ENCODE measurements at places on chromosomes 6 and 20.

DNA sequence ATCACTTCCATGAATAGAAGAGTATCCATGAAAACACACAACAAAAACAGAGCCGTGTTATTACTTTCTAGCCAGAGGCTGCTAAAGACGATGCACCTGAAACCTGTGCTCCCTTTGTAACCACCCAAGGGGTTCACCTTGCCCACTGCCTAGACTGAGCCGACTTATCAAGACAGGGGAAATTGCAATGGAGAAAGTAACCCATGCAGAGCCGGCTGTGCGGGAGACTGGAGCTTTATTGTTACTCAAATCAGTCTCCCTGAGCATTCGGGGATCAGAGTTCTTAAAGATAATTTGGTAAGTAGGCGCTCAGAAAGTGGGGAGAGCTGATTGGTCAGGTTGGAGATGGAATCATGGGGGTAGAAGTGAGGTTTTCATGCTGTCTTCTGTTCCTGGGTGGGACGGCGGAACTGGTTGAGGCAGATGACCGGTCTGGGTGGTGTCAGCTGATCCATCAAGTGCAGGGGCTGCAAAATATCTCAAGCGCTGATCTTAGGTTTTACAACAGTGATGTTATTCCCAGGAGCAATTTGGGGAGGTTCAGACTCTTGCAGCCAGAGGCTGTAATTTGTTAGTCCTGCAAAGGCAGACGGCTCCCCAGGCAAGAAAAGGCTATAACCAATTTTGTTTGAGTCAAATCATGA lies 366.6 kb downstream of the PREX1 start:
- no peak for DNase-seq

- DNase-seq: no peak
Observed at GRCh38 chr6:89500611-89501010, 67.7 kb downstream of the ANKRD6 start.

- DNase-seq: no peak
Observed at GRCh38 chr6:10151144-10151915, 263.5 kb downstream of the TFAP2A start.

DNA sequence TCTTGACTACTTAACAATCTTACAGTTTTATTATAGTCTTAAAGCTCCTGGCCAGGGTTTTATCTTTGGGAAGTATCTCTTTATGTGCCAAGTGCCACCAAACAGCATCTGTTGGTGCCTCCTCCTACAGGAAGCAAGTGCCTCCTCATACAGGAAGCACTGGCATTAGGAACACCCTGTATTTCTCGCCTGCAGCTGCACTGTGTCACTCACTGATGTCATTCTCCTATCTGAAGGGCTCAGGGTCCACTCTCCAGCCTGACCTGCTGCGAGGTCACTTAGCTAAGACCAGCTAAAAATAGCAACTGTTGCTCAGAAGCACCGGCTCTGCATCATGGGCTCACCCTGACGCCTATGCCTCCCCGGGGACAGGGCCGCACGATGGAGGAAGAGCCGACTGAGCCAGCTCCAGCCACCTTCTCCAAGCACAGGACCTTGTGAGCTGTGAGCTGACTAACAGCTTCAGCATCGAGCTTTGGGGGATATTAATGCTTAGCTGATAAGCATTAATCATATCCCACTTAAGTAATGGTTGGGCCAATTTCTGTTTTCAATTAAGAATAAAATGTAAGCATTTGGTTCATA lies 66.3 kb upstream of the CD93 start:
- DNase-seq: peak; percentile 93

GRCh38 chr6:39829331-39829730 lies 37.2 kb downstream of the DAAM2 start:
- DNase-seq: no peak

- no peak for DNase-seq
Observed at GRCh38 chr6:3230256-3230882, 2.9 kb upstream of the TUBB2B start.

- no peak for DNase-seq
Observed at GRCh38 chr6:154481521-154482013, 28.9 kb downstream of the CNKSR3 start.

DNA sequence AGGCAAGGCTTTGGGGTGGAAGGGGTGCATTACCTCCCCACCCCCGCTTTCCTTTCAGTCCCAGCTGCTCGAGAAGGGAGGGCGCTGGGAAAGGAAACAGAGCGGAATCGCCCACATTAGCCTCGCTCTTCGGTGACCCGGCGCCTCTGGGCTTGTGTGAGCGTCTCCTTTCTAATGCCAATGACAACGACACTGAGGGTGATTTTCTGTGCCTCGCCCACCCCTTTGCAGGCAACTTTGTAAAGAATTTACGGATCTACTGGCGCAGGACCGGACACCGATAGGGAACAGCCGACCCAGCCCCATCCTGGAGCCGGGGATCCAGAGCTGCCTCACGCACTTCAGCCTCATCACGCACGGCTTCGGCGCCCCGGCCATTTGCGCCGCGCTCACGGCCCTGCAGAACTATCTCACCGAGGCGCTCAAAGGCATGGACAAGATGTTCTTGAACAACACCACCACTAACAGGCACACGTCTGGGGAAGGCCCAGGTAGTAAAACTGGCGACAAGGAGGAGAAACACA lies 24.3 kb downstream of the TFAP2B start:
- no peak for DNase-seq

DNA sequence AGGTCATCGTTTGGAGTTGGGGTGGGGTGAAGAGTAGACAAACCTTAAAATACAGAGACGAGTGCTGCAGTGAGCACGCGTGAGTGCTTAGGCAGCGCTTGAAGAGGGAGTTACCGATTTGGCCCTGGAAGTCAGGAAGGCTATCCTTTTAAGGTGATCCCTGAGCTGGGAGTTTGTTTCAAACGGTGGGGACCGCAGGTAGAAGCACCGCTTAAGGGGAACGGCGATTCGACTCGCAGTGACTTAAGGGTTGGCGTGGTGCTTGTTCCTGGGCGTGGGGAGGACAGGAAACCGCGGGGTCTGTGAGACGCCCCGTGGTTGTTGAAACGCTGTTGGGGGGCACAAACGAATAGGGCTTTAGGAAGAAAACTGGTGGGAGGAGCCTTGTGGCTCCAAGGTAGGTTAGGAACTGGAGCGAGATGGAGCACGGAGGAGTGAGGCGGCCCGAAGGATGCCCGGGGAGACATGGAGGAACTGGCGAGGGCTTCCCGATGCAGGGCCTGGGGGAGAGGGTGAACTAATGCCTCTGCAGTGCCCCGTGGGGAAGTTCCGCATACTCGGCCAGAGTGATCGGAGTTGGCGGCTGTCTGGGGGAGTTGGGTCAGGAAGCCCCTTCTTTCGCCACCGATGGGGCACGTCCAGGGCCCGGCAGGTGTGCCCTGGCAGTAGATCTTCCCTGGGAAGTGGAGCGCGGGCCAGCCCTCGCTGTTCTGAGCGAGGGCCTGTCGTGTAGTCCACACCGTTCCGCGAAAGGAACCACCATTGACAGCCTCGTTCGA lies 1.3 kb upstream of the CDYL start:
- peak; percentile 32 for DNase-seq

GRCh38 chr6:54801669-54802068 lies 44.9 kb upstream of the FAM83B start:
- no peak for DNase-seq

DNA sequence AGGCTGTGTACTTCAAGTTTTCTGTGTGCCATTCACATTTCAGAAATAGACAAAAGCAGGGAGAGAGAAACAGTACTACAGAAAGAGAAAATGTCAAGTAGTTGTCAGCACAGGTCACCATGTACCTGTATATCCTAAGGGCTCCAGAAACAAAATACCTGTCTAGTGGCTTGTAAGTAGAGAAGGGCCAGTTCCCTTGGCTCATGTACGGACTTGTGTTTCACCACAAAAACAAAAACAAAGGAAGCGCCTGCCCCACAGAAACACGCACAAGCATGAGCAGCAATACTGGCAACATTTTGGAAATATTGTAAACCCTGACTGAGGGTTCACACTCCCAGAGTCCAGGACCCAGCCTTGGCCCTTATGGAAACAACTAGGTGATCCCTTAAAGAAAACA lies 44.3 kb downstream of the CNKSR3 start:
- DNase-seq: no peak

DNA sequence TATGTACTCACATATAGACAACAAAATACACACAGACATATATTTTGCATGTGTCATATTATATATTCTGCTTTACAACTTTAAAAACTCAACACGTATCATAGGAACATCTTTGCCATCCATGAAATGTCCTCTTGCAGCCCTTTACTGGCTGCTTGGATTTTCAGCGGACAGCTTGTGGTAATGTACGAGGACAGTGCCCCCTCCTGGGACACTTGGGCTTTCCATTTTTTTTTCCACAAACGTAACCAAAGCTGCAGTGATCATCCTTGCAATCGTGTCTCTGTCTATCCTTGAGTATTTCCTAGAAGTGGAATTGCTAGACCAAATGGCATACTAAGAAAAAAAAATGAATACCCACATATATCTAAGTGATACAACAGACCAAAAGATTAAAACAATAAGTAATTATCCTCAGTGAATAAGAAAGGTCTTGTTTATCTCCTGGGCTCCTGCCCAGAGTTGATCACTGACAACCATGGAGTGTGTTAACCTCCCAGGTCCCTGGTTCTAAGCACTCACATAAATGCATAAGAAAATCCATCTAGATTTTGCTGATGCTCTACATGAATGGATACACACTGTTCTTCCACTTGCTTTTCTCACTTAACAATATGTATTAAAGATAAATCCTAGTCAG lies 18.1 kb downstream of the BPI start:
- no peak for DNase-seq

- no peak for DNase-seq
Observed at GRCh38 chr6:45946352-45946751, 69.3 kb downstream of the CLIC5 start.

- DNase-seq: no peak
Observed at GRCh38 chr20:11754451-11754850, 163.2 kb upstream of the BTBD3 start.

- DNase-seq: no peak
Observed at GRCh38 chr6:46014046-46014445, 1.6 kb downstream of the CLIC5 start.

DNA sequence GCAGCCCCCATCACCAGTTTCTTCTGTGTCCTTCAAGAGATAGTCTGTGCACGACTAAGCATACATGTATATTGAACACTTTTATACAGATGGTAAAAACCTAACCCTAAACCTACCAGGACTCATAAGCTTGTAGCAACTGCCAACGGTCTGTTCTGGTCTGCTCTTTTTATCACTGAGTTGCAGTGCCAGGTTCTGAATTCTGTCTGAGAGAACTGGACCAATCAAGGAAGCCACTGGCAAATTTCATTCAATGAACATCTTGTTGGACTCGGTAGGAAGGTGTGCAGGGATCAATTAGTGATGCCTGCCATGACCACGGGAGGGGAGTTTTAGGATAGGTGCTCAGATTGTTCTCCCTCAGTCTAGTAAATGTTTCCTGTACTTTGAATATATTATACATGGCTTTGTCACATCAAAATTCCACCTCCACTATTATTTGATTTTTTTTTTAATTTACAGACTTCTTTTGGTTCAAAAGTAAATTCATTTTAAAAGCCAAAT lies 146.8 kb downstream of the EYA2 start:
- no peak for DNase-seq

GRCh38 chr6:43895656-43896328 lies 125.8 kb downstream of the VEGFA start:
- DNase-seq: no peak

DNA sequence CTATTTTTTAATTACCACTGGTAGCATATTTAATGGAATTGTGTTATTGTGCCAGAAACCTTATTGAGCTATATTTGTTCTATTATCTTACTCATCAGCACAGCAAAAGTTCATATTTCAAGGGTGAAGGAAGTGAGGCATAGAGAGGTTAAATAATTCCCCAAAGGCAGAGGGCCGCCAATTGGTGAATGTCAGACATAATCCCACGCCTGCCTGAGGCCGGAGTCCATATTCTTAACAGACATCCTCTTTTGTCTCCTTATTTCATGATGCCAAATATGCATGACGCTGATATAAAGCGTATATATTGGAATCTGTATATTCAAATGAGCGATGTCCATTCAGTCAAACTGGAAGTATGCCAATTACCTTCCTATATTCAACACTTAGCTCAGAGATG lies 505.0 kb upstream of the SLC35B3 start:
- no peak for DNase-seq

DNA sequence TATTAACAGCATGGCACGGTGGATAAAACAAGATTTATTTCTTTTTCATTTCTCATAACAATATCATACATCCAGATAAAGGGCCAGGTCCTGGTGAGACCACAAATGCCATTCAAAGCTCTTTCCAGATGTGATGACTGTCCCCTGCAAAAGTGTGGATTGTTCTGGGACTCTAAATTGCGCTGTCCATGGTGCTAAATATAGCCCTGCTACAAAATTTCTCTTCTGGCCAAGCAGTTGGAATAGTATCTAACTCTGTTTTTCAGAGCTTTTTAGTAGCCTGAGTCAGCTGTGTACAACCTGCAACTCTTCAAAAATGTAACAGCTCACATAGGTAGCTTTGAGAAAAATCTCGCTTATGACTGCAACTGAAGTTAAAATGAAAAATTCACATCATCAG lies 115.8 kb downstream of the MANEA start:
- no peak for DNase-seq

GRCh38 chr20:40808936-40809335 lies 119.9 kb upstream of the MAFB start:
- peak; percentile 62 for DNase-seq

- no peak for DNase-seq
Observed at GRCh38 chr6:36280467-36280866, 10.6 kb downstream of the PNPLA1 start.

GRCh38 chr6:3247255-3248146 lies 11.2 kb upstream of the PSMG4 start:
- peak; percentile 93 for DNase-seq

GRCh38 chr20:11849976-11850670 lies 67.6 kb upstream of the BTBD3 start:
- DNase-seq: no peak

GRCh38 chr20:31527266-31527665 lies 13.0 kb downstream of the HM13 start:
- DNase-seq: no peak

DNA sequence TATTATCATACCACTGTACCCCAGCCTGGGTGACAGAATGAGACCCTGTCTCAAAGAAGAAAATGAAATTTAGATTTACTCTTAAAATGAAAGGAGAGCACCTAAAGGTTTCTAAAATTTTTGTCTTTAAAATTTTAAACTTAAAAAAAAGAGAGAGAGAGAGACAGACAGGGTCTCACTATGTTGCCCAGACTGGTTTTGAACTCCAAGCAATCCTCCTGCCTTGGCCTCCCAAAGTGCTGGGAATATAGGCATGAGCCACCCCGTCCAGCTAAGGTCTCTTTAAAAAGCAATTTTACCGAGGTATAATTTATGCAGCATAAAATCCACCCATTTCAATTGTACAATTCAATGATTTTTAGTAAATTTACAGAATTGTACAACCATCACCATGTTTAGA lies 33.2 kb downstream of the ILRUN start:
- no peak for DNase-seq

DNA sequence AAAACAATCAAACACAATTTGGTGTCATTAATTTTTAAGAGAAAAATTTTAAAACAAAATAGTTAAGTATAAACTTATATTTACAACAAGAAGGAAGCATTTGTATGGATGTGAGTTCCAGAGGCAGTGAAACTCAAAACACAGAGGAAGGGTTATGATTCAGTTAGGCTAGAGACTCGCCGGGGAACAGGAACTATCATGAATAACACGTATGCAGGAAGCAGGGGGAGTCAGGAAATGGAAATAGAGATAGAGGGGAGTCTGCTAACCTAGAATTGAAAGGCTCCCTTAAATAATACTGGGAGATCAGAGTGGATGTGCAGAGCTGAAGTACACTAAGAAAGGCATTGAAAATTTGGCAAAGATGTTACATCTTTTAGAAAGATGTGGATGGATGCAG lies 14.2 kb upstream of the HLA-DRB1 start:
- no peak for DNase-seq
